ENCODE measurements at places on chromosomes 11 and 22. TPM values are rescaled to one million over a fixed set of nuclear protein-coding genes. Genes with fewer than 3 reads are reported as not detected.

- no peak for DNase-seq
- H3K36me3 ChIP-seq = no peaks in the 10 kb centered on the region
- H3K4me1 ChIP-seq = no peaks in the 10 kb centered on the region
- H3K27me3 ChIP-seq = peaks cover 15% of the 10 kb centered on the region
- H3K4me3 ChIP-seq = no peak overlapping the region
- H3K27ac ChIP-seq = no peak overlapping the region
Observed at GRCh38 chr22:19518635-19519034, 5.6 kb downstream of the CLDN5 start.

- DNase-seq = no peak
- H3K27ac ChIP-seq = no peak overlapping the region
- H3K27me3 ChIP-seq = no peaks in the 10 kb centered on the region
- no peaks in the 10 kb centered on the region for H3K4me1 ChIP-seq
Observed at GRCh38 chr11:44884056-44884455, 66.6 kb downstream of the TP53I11 start.

DNA sequence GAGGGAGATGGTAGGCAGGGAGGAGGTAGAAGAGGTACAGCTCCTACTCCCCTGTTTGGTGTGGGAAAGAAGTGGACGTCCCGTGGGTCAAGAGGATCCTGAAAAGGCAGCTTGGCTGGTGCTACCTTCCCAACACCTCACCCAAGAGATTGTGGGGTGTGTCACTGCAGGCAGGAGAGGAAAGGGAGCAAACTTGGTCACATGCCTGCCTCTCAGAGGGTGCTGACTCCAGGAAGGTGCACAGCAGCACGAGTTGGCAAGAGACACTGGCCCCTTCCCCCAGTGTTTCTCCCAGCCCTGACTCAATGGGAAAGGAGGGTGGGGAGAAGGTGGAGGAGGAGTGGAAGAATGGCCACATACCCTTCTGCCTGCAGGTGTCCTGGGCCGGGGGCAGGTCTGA lies 99.6 kb downstream of the CSNK2A3 start:
- H3K4me1 ChIP-seq = no peaks in the 10 kb centered on the region
- DNase-seq = no peak
- H3K4me3 ChIP-seq = no peak overlapping the region
- H3K36me3 ChIP-seq = no peaks in the 10 kb centered on the region

GRCh38 chr11:99199341-99199740 lies 178.6 kb downstream of the CNTN5 start:
- DNase-seq = no peak
- no peaks in the 10 kb centered on the region for H3K27me3 ChIP-seq
- no peaks in the 10 kb centered on the region for H3K36me3 ChIP-seq
- H3K4me1 ChIP-seq = no peaks in the 10 kb centered on the region
- no peak overlapping the region for H3K27ac ChIP-seq

GRCh38 chr11:130527636-130528297 lies 79.3 kb downstream of the ADAMTS15 start:
- DNase-seq = peak; percentile 51
- H3K36me3 ChIP-seq = no peaks in the 10 kb centered on the region
- no peaks in the 10 kb centered on the region for H3K27me3 ChIP-seq

GRCh38 chr11:35393098-35393497 lies 26.3 kb downstream of the SLC1A2 start:
- H3K4me3 ChIP-seq = no peak overlapping the region
- no peaks in the 10 kb centered on the region for H3K27me3 ChIP-seq
- H3K4me1 ChIP-seq = peaks cover 9% of the 10 kb centered on the region
- no peaks in the 10 kb centered on the region for H3K36me3 ChIP-seq
- DNase-seq = no peak

- H3K27ac ChIP-seq = peak overlapping the region; percentile 97
- no peaks in the 10 kb centered on the region for H3K36me3 ChIP-seq
- H3K27me3 ChIP-seq = no peaks in the 10 kb centered on the region
Observed at GRCh38 chr22:46010951-46011626, 34.1 kb upstream of the WNT7B start.

The ARHGAP8 gene
- 3.1 TPM for total RNA-seq

DNA sequence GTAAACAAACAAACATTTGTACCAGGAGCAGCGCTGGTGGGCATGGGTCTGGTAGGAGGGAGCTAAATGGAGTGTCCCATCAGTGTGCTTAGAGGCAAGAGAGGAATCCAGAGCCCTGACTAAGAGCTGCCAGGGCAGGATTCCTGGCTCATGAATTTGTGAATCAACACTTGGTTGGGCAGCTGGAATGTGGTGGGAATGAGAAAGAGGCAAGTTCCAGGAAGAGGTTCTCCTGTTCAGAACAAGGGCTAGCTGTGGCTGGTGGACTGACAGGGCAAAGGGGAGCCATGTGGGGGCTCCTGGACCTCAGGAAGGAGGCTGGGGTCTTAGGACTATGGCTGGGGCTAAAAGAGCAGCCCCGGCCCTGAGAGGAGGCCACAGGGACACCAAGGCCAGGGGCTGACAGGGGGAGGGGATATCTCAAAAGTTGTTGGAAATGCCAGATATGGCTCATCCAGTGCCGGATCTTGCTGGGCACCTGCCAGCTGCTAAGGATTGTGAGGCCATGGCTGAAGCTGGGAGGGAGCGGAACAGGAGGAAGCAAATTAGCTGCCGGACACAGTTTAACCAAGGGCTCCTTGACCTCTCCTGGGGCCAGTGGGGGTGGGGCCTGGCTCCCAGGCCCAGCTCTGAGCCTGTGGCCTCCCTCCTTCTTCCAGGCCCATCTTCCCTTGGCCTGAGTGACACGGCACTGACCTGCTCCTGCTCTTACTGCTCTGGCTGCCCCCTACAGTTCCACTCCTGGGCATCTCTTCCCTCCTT lies 14.6 kb upstream of the P2RY6 start:
- H3K27ac ChIP-seq = peak overlapping the region; percentile 66
- DNase-seq = peak; percentile 26
- no peak overlapping the region for H3K4me3 ChIP-seq

DNA sequence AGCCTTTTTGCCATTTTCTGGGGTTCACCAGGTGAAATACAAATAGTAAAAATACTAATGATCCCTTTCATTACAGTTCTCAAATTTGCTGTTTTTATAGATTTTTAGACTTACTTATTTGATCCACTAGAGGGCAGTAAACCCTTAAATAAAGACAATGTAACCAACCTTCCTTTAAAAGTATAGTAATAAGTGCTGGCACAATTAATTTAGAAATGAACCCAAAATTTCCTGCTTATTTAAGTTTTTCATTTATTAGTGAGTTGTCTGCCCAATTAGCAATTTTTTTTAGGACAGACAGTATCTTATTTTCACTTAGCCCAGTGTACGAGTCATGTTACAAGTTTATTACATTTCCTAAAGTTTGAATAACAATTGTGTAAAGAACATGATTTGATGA lies 4.7 kb downstream of the DDIAS start:
- H3K4me3 ChIP-seq = no peak overlapping the region
- H3K27ac ChIP-seq = peak overlapping the region; percentile 58
- H3K36me3 ChIP-seq = no peaks in the 10 kb centered on the region
- H3K27me3 ChIP-seq = no peaks in the 10 kb centered on the region
- no peak for DNase-seq

The CREBZF gene
- total RNA-seq = 96.7 TPM

The TRIM29 gene
- 39.3 TPM for total RNA-seq

The TSPAN4 gene
- total RNA-seq = 210 TPM

The TRIM44 gene
- total RNA-seq = 22.3 TPM

GRCh38 chr11:83063073-83063754 lies 8.5 kb downstream of the RAB30 start:
- H3K27me3 ChIP-seq = no peaks in the 10 kb centered on the region
- no peak overlapping the region for H3K27ac ChIP-seq
- no peaks in the 10 kb centered on the region for H3K36me3 ChIP-seq

The INPP5J gene
- total RNA-seq = 0.44 TPM

DNA sequence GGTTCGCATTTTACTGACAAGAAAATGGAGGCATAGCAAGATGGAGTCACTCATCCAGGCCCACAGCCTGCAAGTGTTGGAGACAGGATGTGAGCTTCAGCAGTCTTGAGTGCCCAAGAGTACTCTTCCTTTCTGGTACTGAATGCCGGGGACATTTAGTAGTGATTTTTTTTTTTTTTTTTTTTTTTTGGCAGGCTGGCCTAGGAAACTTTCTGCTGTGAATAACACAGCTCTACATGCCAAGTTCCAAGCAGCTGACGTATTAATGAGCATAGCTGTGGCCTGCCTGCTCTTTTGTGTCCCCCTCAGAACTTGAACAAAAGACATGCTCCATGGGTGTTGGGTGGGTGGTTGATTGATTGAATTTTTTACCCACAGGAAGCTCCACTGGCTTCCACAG lies 195.5 kb upstream of the CADM1 start:
- peaks cover 40% of the 10 kb centered on the region for H3K4me1 ChIP-seq
- no peak overlapping the region for H3K4me3 ChIP-seq
- DNase-seq = peak; percentile 49
- H3K27ac ChIP-seq = peak overlapping the region; percentile 78
- no peaks in the 10 kb centered on the region for H3K36me3 ChIP-seq

The UCP3 gene
- 0.78 TPM for total RNA-seq

The MED15 gene
- 147 TPM for total RNA-seq

GRCh38 chr22:44664149-44664548 lies 37.9 kb upstream of the PRR5 start:
- peak overlapping the region; percentile 42 for H3K27ac ChIP-seq
- H3K36me3 ChIP-seq = no peaks in the 10 kb centered on the region
- H3K4me3 ChIP-seq = no peak overlapping the region
- DNase-seq = no peak
- H3K27me3 ChIP-seq = no peaks in the 10 kb centered on the region

The ARHGAP20 gene
- 13.3 TPM for total RNA-seq

DNA sequence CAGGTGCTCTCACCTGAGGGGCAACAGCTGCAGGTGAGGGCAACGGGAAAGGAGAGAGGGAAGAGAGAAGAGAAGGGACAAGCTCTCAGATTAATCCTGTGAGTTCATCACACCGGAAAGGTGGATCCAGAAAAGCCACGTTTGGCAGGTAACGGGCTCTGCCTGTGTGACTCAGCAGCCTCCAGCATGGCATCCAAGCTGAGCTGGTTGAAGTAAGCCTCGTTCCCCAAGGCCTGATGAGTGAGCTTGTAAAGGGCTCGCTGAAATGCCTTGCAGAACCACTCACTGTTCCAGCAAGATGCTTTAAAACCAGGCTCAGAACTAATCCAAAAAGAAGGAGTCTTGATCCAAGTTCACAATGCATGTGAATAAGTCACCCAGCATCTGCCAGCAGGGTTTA lies 206.9 kb upstream of the TMEM45B start:
- H3K27ac ChIP-seq = no peak overlapping the region
- no peak overlapping the region for H3K4me3 ChIP-seq
- no peak for DNase-seq
- no peaks in the 10 kb centered on the region for H3K36me3 ChIP-seq
- H3K4me1 ChIP-seq = no peaks in the 10 kb centered on the region
- H3K27me3 ChIP-seq = no peaks in the 10 kb centered on the region

DNA sequence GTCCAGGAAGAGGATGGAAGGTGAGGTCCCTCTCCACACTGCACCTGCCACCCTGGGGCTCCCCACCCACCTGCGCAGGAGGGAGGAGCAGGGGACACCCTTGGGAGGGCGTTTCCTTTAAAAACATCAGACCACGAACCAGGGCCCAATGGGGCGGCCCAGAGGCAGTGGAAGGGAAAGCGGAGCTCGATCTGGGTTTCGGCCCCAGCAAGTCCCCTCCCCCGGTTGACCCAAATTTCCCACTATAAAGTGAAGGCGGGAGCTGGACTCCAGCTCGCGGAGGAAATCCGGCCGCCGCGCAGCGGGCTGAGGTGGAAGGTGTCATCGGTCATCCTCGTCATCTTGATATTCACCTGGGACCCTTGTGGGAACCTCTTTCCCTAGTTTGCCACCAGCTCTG lies 99.3 kb downstream of the WNT7B start:
- H3K4me3 ChIP-seq = no peak overlapping the region
- H3K4me1 ChIP-seq = no peaks in the 10 kb centered on the region
- no peaks in the 10 kb centered on the region for H3K36me3 ChIP-seq
- DNase-seq = peak; percentile 9

DNA sequence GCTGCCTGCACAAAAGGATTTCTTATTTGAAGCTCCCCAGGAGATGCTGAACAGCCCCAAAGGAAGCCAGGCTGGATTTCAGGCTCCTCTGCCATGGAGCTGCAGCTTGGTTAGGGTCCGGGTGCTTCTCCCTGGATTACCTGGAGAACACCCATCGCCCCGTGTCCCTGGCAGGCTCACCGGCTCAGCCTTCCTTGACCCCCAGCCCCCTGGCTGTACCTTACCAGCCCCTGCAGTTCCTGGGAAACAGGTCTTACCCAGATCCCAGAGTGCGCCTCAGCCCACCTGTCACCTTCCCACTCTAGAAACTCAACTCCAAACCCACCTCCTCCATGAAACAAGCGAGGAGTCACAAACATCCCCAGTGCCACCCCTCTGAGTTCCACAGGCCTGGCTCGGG lies 45.3 kb upstream of the CD5 start:
- H3K27ac ChIP-seq = no peak overlapping the region
- no peak overlapping the region for H3K4me3 ChIP-seq
- H3K4me1 ChIP-seq = no peaks in the 10 kb centered on the region

GRCh38 chr11:32438866-32439489 lies 3.6 kb upstream of the WT1 start:
- no peak overlapping the region for H3K27ac ChIP-seq
- no peak for DNase-seq
- H3K4me3 ChIP-seq = no peak overlapping the region
- peaks cover 10% of the 10 kb centered on the region for H3K4me1 ChIP-seq

GRCh38 chr22:29780748-29781676 lies 13.8 kb downstream of the UQCR10 start:
- no peak overlapping the region for H3K4me3 ChIP-seq
- H3K4me1 ChIP-seq = peaks cover 66% of the 10 kb centered on the region
- no peaks in the 10 kb centered on the region for H3K27me3 ChIP-seq
- no peak for DNase-seq
- H3K27ac ChIP-seq = peak overlapping the region; percentile 10

GRCh38 chr22:23913306-23913660 lies 19.1 kb downstream of the MIF start:
- H3K27ac ChIP-seq = peak overlapping the region; percentile 89
- H3K4me1 ChIP-seq = peaks cover 21% of the 10 kb centered on the region
- H3K27me3 ChIP-seq = no peaks in the 10 kb centered on the region
- H3K4me3 ChIP-seq = peak overlapping the region; percentile 47
- DNase-seq = no peak
- H3K36me3 ChIP-seq = no peaks in the 10 kb centered on the region

GRCh38 chr11:14908214-14908880 lies 16.3 kb upstream of the CYP2R1 start:
- DNase-seq = no peak
- H3K27ac ChIP-seq = no peak overlapping the region
- no peaks in the 10 kb centered on the region for H3K27me3 ChIP-seq
- H3K4me1 ChIP-seq = no peaks in the 10 kb centered on the region
- no peaks in the 10 kb centered on the region for H3K36me3 ChIP-seq

DNA sequence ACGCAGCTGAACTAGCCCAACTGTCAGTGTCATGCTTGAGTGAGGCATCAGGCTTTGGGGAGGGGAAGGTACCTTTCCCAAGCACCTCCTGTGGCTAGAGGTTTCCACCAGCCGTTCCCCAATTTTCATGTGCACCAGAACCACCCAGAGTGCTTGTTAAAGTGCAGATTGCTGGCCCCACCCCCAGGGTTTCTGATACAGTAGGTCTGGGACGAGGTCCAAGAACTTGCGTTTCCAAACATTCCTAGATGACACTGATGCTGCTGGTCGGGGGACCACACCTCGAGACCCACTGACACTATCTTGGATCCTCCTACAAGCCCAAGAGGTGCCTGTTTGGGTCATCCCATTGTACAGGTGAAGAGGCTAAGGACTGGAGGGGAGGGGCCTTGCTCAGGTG lies 59.8 kb downstream of the PDE2A start:
- no peak overlapping the region for H3K27ac ChIP-seq
- no peaks in the 10 kb centered on the region for H3K36me3 ChIP-seq
- DNase-seq = no peak

The SEPTIN3 gene
- 36.5 TPM for total RNA-seq

The LGR4 gene
- total RNA-seq = 31.9 TPM

Measured in tibial nerve (tissue), 4 donors.